ENCODE measurements at places on chromosomes 3 and 15. TPM values are rescaled to one million over a fixed set of nuclear protein-coding genes. Genes with fewer than 3 reads are reported as not detected.

The ZPLD1 gene
- total RNA-seq, result not detected

The SLCO2A1 gene
- 40.1 TPM for total RNA-seq

The CDV3 gene
- total RNA-seq, result 238 TPM

The UPK1B gene
- not detected for total RNA-seq

The GOLGA8J gene
- total RNA-seq, result not detected

The CFAP20DC gene
- total RNA-seq, result not detected

The MST1 gene
- total RNA-seq, result 5.7 TPM

The GOLGA8K gene
- 1.2 TPM for total RNA-seq

The CRABP1 gene
- total RNA-seq, result not detected

GRCh38 chr3:52572221-52572620 is 35.8 kb downstream of the UQCC5 start:
- DNase-seq, result no peak

- DNase-seq, result no peak
These were observed 10.1 kb downstream of the AGTR1 start for GRCh38 chr3:148707601-148708380.

GRCh38 chr3:8456412-8456811 is 45.2 kb upstream of the LMCD1 start:
- DNase-seq, result no peak

GRCh38 chr3:164537485-164537884 is 540.8 kb downstream of the SI start:
- DNase-seq, result no peak

- DNase-seq, result no peak
These were observed 670 bp downstream of the PRKCI start for GRCh38 chr3:170222647-170223541.

DNA sequence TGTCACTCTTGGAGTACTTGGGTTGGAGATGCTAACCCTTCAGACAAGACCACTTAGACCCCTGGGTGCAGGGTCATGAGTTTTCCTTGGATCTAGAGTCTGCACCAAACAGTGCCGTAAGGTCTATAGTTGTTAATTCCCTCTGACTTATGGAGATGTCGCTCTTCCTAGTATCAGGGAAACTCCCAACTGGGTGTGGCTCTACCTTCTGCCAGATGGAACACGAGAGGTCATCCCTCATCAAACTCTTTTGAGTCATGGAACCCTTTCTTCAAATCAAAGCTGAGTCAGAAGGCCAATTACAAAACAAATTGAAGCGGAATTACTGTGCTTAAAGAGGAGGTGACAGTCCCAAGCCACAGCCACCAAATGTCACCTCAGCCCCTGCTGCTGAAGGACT is 514.9 kb upstream of the PROK2 start:
- DNase-seq, result no peak

GRCh38 chr3:21912711-21913110 is 161.7 kb upstream of the ZNF385D start:
- DNase-seq, result no peak

DNA sequence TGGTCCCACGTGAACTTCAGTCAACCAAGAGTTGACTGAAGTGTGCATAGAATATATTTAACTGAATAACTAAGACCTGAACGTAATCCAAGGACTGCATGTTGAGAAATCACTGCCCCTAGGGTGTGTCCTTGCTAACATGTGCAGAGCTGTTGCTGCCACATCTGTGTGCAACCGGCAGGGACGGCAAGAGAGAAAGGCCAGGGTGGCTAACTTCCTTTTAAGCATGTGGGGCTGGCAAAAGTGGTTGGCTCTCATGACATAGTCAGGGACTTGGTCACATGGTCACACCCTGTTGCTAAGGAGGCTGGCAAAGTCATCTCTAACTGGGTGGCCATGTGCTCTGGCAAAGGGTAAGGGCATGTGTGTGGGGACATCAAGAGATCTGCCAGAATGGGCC is 52.4 kb downstream of the GASK1A start:
- DNase-seq, result peak; percentile 71

- DNase-seq, result no peak
These were observed 493.6 kb upstream of the PPP2R3A start for GRCh38 chr3:135471911-135472310.

DNA sequence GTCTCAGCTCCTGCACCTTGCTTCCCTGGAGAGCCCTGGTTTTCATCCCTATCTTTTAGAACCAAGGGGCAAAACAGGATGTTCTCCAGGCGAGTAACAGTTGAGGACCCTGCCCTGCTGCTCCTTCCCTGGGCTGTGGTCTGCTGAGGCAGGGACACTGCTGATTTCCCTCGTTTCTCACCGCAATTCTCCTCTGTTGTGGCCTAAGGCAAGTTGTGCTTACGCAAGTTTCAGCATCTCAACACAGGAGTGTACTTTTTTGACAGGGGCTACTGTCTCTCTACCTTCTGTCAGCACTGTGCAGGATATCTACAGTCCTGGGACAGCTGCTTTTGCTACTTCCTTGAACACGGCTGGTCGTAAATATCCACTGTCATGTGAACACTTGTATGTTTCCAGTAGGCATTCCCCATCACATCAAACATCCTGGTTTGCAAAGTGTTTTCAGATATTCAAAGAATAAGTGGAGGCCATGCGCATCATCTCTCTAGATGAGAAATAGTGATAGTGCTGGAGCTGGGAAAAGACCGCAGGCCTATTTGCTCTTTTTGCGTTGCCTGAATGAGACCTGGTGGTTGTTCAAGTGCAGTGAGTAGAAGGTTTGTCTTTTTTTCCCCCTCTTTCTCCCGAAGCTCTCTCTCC is 110.1 kb upstream of the PLXNA1 start:
- DNase-seq, result peak; percentile 16

DNA sequence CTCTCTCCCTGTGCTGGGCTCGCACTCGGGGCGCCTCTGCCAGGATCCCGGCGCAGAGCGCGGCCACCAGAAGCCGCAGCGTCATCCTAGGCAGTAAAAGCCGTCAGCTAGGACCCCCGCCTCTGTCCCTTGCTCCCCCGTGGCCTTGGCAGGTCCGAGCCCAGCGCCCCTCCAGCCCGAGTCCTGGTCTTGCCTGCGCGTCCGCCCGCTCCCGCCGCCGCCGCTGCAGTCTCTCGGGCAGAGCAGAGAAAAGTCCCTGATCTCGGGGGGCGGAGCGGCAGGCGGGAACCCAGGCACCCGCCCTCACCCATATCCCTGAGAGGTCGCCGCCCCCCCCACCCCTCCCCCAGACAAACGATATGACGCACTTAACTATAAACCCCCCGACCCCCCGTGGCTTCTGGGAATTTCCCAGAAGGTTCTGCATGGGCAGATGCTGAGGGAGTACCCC is at the start of gene COL7A1:
Gene COL7A1, minus strand, starts transcription at position 255 of the 451 bp plus-strand sequence. Its CDS starts 170 bp downstream, at position 85.
- no peak for DNase-seq

DNA sequence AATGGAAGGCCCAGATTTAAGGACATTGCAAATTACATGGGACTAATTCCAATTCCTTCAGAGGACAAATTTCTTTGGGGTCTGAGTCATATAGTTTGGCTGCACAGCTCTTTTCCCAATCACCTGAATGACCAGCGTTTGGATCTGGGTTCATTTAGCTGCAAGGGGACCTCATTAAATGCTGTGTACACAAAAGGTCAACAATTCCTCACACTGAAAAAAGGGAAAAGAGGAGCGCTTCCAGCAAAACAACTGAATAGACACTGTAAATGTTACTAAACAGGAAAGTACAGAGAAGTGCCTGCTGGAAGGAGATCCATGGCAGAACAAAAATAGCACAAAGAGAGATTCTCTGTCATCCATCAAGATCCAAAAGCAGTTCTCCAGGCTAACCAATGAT is 356.0 kb upstream of the LMCD1 start:
- no peak for DNase-seq

GRCh38 chr3:61960976-61961375 is 399.6 kb downstream of the PTPRG start:
- DNase-seq, result no peak

GRCh38 chr15:59242649-59243048 is 36.0 kb downstream of the LDHAL6B start:
- DNase-seq, result no peak

DNA sequence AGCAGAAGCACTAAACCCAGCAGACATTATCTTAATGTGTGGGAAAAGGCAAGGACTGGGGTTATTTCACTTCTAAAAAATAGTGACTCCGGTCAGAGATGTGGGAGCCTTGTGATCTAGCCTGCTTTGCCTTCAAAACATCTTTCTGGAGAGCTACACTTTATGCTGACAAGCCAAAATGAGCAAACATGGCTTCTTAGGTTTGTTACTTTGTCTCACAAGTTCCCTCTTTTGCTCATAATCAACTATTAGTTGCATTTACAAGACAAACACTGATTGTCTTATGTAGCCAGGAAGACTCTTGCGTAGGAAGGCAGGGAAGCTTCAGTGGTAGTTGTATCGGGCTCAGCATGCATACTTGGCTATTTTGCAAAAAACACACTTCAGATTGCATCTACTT is 129.2 kb downstream of the NUP210 start:
- DNase-seq, result no peak

- DNase-seq, result no peak
These were observed 9.5 kb upstream of the TRIM69 start for GRCh38 chr15:44726568-44727484.

GRCh38 chr3:38950581-38950980 is 101.2 kb downstream of the SCN11A start:
- DNase-seq, result no peak

- no peak for DNase-seq
These were observed 296.7 kb downstream of the CHST2 start for GRCh38 chr3:143416229-143416628.

- DNase-seq, result no peak
These were observed 14.0 kb downstream of the KLHL18 start for GRCh38 chr3:47296562-47297302.

- DNase-seq, result no peak
These were observed 75.0 kb downstream of the STARD9 start for GRCh38 chr15:42650208-42651066.

Measured in mesenteric fat pad (tissue), 1 donor.